NCI-H1436 treated with DMSO at 0.1 percent for 48 hours (cell line): ENCODE measurements at places on chromosomes 12 and 14.

DNA sequence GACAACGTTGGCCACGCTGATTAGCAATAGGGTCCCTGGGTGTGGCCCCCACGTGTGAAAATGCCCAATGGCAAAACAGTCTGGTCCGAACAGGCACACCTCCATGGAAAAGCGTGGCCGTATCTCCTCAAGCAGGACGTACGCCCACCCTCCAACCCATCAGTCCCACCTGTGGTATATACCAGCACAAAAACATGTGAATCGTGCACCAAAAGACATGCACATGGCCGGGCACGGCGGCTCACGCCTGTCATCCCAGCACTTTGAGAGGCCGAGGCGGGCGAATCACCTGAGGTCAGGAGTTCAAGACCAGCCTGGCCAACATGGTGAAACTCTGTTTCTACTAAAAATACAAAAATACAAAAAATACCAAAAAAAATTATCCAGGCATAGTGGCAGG, 14.9 kb upstream of the SFSWAP start:
- no peak for DNase-seq

GRCh38 chr14:98182393-98183055, 1089.5 kb downstream of the BCL11B start:
- DNase-seq: no peak

GRCh38 chr12:65460063-65460462, 181.6 kb downstream of the MSRB3 start:
- no peak for DNase-seq

GRCh38 chr14:47191700-47192099, 483.7 kb downstream of the MDGA2 start:
- no peak for DNase-seq

GRCh38 chr12:52023182-52023975, 16.6 kb downstream of the TAMALIN start:
- DNase-seq: no peak

DNA sequence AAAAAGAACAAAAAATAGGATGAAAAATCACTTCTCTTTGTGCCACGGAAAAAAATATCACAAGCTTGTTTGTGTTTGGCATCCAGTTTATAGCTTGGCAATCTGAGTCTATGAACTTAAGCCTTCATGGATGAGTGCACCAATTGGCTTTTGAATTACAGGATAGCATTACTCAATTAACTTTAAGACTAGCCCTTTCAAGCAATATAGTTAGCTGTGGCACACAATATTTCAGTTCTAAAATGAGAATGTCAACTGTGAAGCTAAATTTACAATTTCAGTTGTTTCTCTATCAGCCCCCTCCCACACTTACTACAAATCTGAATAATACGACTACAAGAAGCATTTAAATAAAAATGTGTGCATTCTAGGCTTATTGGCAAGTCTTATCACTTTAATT, 8.3 kb downstream of the RERG start:
- DNase-seq: no peak

DNA sequence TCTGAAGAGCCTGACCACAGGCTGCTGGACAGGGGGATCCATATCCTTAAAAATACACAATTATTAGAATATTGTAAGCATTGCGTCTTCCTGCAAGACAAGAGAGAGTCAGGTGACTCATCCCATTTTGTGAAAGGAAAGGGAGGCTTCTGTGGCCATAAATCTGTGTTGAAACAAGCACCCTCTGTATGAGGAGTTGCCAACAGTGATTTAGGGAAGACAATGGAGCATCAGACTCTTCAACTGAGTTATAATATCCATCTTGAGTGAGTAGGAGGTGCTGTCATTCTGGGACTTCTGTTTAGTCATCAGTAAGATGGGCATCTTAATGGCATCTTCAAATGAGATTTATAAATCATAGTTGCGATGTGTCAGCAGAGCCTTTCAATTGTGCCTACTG, 554.5 kb downstream of the AACS start:
- DNase-seq: no peak

DNA sequence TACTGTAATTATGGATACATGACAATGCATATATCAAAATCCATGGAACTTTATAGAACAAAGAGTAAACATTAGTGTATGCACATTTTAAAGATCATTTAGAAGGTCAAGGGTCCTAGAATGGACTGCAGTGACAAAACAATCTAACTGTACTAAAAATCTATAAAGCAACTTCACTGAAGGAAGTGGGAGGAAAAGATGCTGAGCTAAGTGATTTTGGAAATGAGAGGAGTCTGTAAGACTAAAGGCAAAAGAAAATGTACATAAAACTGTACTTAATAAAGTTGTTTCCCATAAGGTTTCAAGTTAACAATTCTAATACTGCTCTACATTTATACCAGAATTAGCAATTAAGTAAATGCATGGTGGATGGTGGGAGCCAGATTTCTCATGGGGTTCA, 46.9 kb upstream of the HIF1A start:
- no peak for DNase-seq

- no peak for DNase-seq
Observed at GRCh38 chr14:30162066-30162465, 234.4 kb upstream of the PRKD1 start.

- no peak for DNase-seq
Observed at GRCh38 chr12:90129366-90130030, 420.9 kb upstream of the ATP2B1 start.

DNA sequence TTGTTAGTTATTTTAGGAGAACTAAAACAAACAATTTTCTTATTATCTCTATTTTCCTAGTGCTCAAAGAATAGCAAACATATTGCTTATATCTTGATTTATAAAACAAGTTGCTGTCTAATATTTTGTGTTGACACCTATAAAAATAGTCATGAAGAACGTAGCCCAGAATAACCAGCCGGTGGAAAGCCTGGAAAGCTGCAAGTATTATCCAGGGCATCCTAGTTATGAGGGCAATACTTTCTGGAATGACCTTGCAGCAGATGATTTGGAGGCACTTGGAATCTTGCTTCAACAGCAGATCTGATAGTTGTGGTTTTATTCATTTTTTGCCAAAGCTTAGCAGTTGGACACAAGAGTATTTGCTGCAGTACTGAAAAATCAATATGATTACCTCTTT, 948.7 kb downstream of the LRFN5 start:
- DNase-seq: no peak

DNA sequence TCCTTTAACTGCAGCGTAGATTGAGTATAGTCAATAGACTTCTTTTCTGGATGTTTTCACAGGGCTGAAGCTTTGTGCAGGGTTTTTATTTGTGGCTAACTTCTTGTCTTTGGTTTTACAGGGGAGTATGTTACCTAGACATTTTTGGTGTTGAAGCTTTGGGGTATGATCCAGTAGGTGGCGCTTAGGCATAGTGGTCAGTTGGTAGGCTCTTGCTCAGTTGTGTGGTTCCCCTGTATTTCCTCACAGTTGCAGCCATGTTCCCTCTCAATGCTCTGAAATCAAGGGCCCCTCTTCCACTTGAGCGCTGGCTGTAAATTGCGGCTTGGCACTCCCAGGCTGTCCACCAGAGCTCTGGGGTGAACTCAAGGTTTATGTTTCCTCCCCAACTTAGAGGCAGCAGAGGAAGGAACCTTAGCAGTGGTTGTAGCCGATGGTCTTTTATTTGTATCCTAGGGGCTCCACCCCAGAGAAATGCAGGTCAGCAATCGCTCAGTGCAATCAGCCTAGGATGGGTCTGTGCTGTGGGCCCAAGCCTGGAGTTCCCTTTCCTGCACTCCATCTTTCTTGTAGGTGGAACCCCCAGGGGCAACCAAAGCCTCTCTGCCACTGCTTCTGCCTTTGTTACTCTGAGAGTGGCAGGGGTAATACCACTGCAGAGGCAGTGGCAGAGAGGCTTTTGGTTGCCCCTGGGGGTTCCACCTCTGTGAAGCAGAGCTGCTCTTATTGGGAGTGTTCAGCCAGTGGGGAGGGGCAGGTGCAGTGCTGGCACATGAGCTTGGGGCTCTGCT, 55.1 kb downstream of the CMAS start:
- no peak for DNase-seq

GRCh38 chr14:20769421-20769820, 1.2 kb downstream of the EDDM3B start:
- DNase-seq: no peak

DNA sequence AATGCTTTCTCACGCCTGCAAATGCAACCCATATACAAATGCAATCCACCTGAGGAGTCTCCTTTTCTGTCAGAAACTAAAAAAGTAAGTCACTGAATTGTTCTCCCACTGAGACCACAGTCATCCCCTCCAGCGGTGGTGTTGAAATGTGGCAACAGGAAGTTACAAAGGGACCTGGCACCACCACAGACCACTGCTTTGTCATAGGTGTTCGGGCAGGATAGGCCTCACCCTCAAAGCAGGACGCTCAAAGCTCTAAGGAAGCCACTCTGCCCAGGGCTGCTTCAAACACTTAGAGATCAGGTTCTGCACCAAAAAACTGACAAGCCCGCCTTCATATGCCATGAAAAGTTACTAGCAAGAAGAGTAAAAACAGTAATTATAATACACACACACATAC, 11.3 kb downstream of the PHLDA1 start:
- DNase-seq: no peak

DNA sequence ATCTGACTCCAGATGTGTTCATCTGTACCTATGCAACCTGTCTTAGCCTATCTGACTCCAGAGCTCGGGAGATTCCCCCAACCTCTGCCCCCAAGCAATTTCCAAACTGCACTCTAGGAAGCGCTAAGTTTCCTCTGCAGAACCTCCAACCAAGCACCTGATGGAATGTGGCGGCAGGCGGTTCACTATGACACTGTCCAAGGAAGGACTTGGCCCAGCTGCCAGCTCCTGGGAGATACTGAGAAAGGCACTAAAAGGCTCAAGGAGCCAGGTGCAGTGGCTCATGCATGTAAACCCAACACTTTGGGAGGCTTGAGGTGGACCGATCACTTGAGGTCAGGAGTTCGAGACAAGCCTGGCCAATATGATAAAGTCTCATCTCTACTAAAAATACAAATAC, 244.0 kb downstream of the BCL11B start:
- DNase-seq: no peak

DNA sequence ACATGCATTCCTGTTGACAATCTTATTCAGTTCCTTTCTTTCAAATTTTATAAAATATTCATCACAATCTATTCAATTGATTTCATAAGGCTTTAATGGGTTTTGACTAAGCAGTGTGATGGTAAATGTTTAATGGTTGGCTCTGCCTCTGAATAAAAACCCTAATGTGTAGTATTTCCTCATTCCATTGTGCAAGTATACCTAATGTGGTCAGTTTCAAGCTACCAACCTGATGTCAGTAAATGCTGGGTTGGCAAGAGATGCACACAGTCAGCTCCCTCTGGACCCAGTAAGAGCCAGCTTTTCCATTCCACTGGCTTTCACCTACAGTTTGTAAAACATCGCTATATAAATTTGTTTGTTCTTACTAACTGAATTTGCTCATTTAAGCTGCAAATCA, 53.9 kb downstream of the METTL25 start:
- no peak for DNase-seq

GRCh38 chr12:51536159-51536558, 54.9 kb upstream of the SCN8A start:
- no peak for DNase-seq

DNA sequence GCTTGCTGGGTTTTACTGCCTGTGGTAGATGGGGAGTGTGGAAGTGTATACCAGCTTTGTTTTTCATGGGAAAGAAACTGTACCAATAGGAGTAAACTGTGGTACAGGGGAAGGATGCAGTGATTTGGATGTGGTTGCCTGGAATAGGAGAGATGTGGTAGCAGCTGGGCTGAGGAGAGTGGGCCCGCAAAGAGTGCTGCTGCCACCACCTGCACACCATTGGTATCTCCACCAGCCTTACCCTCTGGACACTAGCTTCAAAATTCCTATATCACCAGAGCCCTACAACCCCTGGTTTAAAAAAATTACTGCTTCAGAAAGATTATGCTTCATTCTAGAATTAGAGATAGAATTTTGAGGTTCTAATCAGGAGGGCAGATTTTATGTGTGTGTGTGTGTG, 53.6 kb downstream of the AKAP6 start:
- DNase-seq: no peak

DNA sequence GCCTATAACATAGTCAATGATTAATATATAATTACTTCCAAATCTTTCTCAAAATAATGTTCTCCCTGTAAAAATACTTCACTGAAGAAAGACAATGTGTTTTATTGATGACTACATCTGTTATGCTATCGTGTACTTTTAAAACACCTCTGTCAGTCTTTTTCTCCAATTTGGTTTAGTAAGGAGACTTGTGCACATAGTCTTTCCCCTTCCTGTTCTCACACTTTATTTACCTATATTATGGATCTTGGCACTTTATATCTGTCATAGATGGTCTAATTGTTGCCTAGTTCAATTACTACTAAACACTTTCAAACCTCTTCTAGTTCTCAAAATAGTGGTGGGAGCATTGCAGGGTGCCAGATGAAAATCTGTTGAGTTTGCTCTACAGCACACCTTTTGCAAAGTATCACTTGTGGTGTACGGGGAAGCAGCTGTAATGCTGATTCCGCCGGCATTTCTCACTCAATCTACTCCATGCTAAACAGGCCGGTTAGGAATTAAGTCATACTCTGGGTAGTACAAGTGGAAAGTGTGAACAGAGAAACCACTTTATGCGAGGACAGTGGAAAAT, 1.1 kb upstream of the INSM2 start:
- DNase-seq: no peak

GRCh38 chr12:131723532-131723931, 12.6 kb downstream of the SFSWAP start:
- DNase-seq: no peak

- DNase-seq: no peak
Observed at GRCh38 chr14:73290279-73290678, 53.0 kb downstream of the PAPLN start.

DNA sequence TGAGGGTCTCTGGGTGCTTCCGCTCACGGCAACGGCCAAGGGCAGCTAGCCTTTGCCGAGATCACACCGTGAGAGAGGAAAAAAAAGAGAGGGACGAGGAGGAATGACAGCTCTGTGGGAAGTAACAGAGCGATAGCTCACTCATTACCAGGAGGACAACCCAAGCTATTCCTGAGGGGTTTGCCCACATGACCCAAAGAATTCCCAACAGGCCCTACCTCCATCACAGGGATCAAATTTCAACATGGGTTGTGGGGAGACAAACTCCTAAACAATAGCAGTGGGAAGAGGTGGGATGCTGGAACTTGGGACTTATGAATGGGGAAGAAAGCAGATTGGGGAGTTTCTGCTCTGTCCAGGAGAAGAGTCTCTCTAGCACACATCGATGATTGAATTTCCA, 180.6 kb downstream of the LRRK2 start:
- no peak for DNase-seq

DNA sequence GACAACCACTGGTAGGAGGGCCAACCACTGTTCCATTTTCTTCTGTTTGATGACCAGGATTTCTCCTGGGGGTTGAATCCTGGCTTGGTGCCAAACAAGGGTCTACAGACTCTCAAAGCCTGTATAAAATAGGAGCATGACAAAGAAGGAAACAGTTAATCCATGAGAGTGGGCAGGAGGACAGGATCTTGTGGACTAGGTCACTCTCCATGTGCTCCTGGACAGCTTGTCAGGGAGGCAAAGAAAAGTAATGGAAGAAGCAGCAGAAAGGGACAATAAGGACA, 243.7 kb downstream of the AKAP6 start:
- DNase-seq: no peak

- DNase-seq: no peak
Observed at GRCh38 chr14:75605916-75606315, 27.5 kb downstream of the FLVCR2 start.

- DNase-seq: peak; percentile 71
Observed at GRCh38 chr14:58944343-58944967, 244.0 kb upstream of the DAAM1 start.

GRCh38 chr12:130205495-130205894, 43.2 kb downstream of the FZD10 start:
- no peak for DNase-seq
